ENCODE measurements at places on chromosomes 16 and 17.

DNA sequence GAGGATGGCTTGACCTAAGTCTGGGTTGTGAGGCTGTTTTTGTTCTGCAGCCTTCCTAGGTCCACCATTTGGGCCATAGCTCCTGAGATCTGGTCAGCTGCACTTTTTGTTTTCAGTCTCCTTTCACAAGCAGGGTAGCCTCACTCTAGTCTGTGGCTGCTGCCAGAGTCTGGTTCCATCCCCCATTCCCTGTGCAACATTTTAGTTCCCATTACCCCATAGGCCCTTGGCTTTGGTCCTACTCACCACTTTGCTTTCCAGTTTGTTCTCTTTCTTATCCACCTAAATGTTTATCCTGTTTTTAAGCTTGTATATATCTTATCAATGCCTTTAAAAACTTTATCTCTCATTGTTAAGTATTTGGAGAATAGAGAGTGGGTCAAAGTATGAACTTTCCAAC is 6.5 kb upstream of the XYLT2 start:
- DNase-seq = no peak

DNA sequence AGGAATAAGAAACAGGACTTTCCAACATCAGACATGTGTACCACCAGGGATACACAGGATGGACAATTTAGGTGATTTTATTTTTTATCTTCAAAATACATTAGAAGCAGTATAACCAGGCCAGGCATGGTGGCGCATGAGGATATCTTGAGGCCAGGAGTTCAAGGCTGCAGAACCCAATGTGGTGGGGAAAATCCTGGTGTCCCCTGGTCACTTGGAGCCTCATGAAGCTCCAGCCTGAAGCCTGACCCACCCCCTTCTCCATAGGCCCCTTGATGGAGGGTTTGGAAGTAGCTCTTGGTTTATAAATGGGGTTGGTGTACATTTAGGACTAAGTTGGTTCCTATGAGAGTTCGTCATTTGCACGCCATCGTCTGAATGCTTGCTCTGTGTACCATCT is 88.6 kb downstream of the MYH11 start:
- DNase-seq = no peak

GRCh38 chr17:69086641-69087040 is 25.9 kb upstream of the ABCA9 start:
- no peak for DNase-seq

- peak; percentile 88 for DNase-seq
These were observed at the start of gene MT1E for GRCh38 chr16:56625140-56625942. Gene MT1E (plus strand): TSS chr16:56625781. CDS start chr16:56625852, 71 bp downstream.

DNA sequence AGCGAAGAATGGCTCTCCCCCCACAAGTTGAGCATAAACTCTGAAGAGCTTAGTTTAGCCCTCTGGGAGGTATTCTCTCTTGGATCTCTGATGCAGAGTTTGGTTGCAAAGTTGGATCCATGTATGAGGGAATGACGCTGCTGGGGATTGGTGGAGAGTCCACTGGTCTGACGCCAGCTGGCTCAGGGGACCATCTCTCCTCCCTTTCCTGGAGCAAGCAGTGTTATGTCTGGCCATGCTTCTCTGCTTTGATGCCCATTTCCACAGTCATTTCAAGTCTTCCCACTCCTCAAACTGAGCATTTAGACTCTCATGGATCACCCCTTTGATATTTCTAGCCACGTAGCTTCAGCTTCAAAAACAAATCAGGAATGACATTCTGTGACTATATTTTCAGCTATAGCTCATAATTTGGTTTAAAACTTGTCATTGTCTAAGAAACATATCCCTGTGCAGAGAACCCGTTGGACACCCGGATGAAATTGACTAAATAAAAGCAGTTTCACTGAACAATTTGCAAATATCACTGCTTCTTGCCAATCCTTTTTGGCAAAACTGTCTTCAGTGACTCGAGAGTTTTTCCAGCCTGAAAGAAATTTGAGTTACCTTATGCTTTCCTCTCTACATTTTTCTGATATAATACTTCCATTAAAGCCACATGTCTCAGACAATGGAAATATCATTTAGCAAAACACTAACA is 193.4 kb upstream of the CDH11 start:
- no peak for DNase-seq

DNA sequence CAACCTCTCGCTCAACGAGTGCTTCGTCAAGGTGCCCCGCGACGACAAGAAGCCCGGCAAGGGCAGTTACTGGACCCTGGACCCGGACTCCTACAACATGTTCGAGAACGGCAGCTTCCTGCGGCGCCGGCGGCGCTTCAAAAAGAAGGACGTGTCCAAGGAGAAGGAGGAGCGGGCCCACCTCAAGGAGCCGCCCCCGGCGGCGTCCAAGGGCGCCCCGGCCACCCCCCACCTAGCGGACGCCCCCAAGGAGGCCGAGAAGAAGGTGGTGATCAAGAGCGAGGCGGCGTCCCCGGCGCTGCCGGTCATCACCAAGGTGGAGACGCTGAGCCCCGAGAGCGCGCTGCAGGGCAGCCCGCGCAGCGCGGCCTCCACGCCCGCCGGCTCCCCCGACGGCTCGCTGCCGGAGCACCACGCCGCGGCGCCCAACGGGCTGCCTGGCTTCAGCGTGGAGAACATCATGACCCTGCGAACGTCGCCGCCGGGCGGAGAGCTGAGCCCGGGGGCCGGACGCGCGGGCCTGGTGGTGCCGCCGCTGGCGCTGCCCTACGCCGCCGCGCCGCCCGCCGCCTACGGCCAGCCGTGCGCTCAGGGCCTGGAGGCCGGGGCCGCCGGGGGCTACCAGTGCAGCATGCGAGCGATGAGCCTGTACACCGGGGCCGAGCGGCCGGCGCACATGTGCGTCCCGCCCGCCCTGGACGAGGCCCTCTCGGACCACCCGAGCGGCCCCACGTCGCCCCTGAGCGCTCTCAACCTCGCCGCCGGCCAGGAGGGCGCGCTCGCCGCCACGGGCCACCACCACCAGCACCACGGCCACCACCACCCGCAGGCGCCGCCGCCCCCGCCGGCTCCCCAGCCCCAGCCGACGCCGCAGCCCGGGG is 1.3 kb downstream of the FOXC2 start:
- no peak for DNase-seq

GRCh38 chr16:65083164-65083857 is 38.6 kb downstream of the CDH11 start:
- no peak for DNase-seq

DNA sequence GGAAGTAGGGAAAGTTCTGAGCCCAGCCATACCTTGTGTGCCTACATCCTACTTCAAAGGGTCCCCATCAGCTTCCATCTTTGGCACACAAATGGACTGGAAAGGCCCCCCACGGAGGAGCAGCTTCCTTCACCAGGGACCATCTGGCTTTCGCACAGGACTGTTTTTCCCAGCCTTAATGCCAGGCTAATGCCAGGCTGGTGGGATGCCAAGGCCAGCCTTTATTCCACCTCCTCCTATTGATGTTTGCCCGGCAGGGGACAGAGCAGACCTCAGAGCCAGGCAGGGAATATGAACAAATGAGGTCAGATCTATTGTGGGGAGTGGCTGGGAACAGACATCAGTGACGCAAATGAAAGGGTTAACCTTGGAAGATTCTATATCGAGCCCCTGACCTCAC is 5.7 kb downstream of the GPR179 start:
- no peak for DNase-seq
